ENCODE measurements at places on chromosomes 2 and 18.
A peak's percentile ranks its signal among the peaks of the same experiment; 100 is the strongest.

GRCh38 chr2:190841707-190842505, 38.7 kb upstream of the GLS start:
- no peak for DNase-seq

- no peak for DNase-seq
These were observed 27.0 kb downstream of the GAD1 start for GRCh38 chr2:170843656-170844055.

- DNase-seq = no peak
These were observed 158.8 kb upstream of the CYRIA start for GRCh38 chr2:16824472-16824871.

- DNase-seq = no peak
These were observed 97.0 kb upstream of the EPAS1 start for GRCh38 chr2:46200100-46200690.

- no peak for DNase-seq
These were observed 199.7 kb downstream of the MYO3B start for GRCh38 chr2:170377500-170378207.

DNA sequence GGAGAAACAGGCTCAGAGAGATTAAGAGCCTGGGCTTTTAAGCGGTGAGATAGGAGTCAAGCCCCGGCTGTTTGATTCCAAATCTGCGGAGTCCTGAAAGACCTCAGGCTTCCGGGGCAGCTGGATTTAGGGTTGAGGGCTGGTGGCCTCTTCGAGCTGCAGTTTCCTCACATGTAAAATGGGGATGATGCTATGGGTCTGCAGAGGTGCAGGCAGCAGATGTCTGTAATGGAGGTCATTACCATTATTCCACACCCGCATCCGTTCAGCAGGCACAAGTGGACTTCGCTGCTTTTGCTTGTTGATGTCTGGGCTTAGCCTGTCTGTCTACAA, 175.6 kb upstream of the HS6ST1 start:
- no peak for DNase-seq

DNA sequence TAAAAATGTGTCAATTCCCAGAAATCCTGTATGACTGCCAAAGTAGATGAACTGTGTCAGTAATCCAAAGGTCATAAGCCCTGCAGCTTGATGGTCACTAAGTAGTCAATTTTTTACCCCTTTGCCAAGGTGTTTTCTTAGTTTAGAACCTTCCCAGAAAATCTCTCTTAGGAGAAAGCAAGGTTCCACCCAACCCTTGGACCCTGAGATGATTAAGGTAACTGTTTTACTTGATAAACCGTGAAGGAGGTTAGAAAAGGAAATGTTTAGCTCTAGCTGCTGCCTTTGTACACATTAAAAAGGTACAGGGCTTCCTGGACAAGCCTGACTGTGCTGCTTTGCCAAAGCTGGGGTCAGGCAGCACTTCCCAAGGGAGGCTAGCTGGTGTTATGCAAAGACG, 24.4 kb upstream of the LRP2 start:
- DNase-seq = no peak

- DNase-seq = no peak
These were observed 87.9 kb upstream of the KCNH7 start for GRCh38 chr2:162926501-162926900.

- no peak for DNase-seq
These were observed 9.1 kb upstream of the ATG16L1 start for GRCh38 chr2:233242231-233242927.

DNA sequence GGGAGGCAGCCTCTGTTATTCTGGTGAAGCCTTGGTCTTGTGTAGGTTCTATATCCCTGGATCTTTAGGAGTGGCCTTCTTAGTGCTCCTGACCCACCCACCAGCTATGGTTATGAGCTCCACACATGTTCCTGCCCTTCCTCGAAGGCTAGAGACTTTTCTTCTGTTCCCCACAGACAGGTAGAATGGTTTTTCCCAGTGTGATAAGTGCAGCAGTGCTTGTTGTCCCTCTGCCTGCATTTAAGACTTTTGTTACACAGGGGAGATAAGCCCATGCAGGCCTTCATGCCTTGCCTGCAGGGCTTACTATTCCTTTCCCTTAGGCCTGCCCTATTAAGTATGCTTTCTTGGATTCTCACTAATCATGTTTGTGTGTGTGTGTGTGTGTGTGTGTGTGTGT, 48.4 kb upstream of the DSC1 start:
- DNase-seq = no peak

DNA sequence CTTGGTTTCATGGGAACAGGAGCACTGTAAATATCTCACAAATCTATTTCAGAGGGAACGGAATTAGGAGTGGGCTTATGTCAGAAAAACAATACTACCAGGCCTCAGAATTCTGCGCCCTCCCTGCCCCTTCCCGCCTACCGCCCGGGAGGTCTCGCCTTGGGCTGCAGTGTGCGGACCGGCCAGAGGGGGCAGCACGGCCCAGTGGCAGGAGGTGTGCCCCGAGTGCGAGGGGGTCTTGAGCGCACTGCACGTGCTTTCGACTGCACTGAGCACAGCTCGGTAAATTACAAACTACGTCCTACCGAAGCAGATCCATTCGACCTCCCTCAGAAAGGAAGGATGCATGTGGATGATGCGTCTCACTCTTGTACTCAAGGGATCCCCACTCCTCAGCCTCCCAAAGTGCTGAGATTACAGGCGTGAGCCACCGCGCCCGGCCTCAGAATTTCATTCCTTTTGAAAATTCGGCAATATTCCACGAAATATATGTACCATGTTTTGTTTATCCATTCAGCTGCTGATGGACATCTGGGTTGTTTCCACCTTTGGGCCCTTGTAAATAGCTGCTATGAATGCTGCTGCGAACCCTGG, 297.0 kb downstream of the BCL2 start:
- DNase-seq = no peak

DNA sequence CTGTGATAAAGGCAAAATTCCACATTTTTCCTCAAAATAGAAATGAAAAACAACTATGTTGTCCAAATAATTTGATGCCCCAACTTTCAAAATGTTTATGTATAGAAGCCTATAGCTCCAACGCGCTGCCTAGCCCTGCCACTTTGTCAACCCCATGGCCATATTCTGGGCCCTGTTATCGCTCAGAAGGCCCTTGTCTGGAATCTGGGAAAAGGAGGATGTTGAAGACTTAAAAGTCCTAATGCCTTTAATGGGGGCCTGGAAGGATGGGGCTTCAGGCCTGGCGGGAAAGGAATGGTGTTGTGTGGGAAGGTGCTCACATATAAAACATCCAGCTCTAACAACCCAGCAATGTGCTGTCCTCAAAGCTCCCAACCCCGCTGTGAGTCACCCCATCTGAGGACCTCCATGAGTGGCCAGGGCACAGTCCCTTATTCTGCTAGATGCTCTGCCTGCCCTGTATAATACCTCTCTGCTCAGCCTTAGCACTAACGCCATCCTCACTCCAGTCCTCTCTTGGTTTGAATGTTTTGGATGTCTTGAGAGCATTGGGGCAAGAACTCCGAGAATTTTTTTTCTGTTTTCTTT, 86.0 kb downstream of the ACSL3 start:
- no peak for DNase-seq

- DNase-seq = no peak
These were observed 168.0 kb downstream of the DIS3L2 start for GRCh38 chr2:232129483-232129882.

- DNase-seq = no peak
These were observed 98.1 kb downstream of the MYO3B start for GRCh38 chr2:170276056-170276455.

- no peak for DNase-seq
These were observed 18.6 kb upstream of the COL6A3 start for GRCh38 chr2:237432484-237433092.

- no peak for DNase-seq
These were observed 138.9 kb downstream of the PXDN start for GRCh38 chr2:1605102-1606045.

DNA sequence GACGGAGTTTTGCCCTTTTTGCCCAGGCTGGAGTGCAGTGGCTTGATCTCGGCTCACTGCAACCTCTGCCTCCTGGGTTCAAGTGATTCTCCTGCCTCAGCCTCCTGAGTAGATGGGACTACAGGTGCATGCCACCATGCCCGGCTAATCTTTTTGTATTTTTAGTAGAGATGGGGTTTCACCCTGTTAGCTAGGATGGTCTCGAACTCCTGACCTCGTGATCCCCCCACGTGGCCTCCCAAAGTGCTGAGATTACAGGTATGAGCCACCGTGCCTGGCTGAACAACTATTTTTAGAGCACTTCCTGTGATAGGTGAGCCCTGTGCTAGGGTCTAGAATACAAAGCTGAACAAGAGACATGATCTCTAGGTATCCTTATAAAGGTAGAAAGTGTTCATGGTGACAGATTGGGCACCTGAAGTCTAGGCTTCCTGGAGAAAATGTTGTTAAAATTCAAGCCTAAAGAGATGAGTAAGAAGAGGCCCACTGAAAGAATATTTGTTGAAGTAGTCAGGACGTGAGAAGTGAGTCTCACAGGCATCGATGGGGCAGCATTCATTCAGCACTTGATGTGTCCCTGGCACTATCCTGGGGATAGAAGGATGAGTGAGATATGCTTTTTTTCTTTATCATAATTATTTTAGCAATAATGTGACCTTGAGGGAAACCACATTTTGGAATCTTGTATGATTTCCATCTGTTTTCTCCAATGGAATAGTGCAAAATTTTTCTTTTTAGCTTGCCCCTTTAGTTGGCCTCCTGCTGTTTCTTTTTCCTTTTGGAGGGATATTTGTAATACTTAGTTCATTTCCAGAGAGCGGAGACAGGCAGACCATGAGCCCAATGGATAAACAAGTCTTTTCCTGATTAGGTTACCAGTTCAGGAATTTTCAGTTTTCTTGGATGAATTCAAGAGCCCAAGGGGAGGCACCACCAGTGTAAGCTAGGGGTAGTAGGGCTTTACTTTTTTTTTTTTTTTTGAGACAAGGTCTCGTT, 5.1 kb downstream of the ZNF236 start:
- no peak for DNase-seq

DNA sequence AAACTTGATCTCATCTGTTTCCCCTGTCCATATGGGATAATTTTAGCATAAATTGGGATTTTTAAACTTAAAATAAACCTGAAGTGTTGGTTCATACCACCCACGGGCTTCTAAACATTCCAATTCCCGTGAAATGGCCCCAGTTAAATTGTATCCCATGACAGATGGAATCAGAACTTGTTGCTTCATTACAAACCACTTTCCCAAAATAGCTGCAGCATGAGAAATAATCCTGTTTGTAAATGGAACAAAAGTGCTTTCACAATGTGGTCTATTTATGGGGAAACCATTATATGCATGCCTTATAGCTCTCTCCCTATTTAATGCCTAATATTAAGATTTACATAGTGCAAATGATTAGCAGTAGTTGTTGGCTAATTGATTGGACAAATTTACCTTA, 15.9 kb downstream of the SCG2 start:
- DNase-seq = peak; percentile 78

- no peak for DNase-seq
These were observed 35.3 kb upstream of the ANKRD44 start for GRCh38 chr2:197345846-197346370.

DNA sequence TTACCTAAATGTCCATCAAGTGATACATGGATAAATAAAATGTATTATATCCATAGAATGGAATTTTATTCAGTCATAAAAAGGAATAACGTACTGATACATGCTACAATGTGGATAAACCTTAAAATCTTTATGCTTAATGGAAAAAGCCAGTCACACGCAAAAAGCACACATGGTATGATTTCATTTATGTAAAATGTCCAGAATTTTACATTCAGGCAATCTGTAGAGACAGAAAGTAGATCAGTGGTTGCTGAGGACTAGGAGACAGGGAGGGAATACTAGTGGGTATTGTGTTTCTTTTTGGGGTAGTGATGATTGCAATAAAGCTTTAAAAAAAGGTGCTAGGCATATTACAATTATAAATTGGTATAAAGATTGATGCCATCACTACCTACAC, 30.7 kb upstream of the CD302 start:
- no peak for DNase-seq

GRCh38 chr18:43830947-43831346, 553.7 kb upstream of the SYT4 start:
- peak; percentile 76 for DNase-seq

DNA sequence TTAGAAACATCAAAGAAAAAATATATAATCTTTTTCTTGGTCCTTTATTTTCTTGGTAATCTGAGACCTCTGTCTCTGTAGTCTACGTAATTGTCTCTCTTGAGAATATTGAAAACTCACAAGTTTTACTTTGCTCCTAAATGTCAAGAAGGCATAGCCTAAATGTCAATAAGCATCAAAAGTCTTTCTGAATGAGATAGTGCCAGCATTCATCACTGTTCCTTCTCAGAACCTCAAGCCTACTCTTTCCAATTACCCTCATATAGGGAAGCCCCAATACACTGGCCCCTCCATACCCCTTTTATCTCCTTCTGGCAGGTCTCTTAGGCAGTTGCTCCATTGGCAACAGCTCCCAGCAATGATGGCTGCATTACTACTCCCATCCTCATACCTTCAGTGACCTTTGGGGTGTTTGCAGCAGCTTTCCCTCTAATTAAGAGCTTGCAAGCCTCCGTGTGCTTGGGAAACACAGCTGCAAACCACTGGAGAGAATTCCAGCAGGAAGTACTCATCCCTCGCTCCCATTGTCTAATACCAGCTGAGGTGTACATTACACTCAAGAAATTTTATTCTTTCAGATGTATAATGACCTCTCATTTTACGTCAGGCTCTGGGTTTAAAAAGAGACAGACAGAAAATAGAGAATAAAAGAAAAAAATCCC, 95.8 kb downstream of the KYNU start:
- no peak for DNase-seq

DNA sequence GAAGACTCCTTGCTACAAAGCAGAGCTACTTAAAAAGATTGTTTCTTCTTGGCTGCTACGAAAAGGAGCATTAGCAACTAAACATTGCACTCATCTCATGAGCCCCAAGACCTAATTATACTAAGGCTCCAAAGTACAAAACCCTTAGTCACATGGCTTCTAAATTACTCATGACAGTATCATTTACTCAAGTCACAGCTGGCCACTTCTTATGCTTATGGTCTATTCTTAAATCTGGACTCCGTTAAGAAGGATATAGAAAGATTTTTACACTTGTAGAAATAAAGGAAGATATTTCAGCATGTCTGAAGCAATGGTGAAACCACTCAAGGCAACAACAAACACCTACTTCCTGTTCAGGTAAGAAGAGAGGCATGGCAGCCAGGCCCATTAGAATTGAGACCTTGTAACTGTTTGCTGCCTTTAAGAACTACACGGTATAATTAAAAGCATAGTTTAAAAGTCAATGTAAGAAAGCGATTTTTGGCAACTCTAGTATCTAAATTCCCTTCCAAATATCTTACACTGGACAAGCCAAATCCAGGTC, 12.7 kb downstream of the ANKRD44 start:
- DNase-seq = no peak

DNA sequence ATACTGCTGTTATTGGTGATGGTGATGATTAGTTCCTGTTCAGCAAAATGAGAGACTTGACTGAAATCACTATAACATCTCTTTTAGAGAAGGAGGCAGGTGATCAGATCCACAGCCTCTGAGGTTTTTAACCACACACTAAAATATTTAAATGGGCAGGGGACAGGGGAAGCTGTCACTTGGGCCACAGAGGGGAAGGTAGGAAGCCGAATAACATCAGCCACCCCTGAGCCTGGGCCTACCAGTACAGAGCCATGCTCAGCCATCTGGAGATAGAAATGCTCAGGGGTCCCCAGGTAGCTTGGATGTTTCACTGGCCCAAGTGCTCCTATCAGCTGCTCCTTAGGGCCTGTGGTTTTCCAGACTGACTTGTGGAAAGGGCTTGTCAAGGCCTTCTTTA, 122.3 kb downstream of the MRO start:
- no peak for DNase-seq

GRCh38 chr2:3745920-3746319, 42.5 kb downstream of the DCDC2C start:
- no peak for DNase-seq

- no peak for DNase-seq
These were observed 41.8 kb upstream of the ASPRV1 start for GRCh38 chr2:70003093-70003830.

GRCh38 chr2:135826544-135826943, 10.4 kb downstream of the LCT start:
- no peak for DNase-seq

Data from NCI-H1417 treated with DMSO at 0.1 percent for 48 hours (cell line).